Right renal cortex interstitium (tissue), 3 donors: ENCODE measurements at places on chromosomes 11 and 22.

- DNase-seq = no peak
Observed at GRCh38 chr11:63970902-63971301, 3.5 kb upstream of the COX8A start.

GRCh38 chr22:39308614-39309363 is 10.6 kb downstream of the RPL3 start:
- no peak for DNase-seq

DNA sequence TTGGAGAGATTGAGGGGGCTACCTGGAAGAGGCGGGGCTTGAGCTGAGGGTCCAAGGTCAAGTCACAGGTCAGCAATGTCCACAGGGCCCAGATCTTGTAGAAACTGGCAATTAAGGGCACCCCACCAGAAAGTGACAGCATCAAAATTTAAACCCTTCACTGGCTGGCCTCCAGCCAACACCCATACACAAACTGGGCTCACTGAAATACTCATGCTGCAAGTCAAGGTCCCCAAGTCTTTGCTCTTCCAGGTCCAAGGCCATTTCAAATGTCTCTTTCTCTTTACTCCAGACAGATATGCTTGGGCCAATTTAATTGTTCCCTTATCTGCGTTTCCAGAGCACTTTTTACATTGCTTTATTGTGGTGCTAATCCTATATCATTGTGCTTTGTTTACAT is 36.4 kb downstream of the LMO2 start:
- DNase-seq = no peak

- DNase-seq = no peak
Observed at GRCh38 chr22:24140357-24140756, 40.9 kb upstream of the SUSD2 start.

DNA sequence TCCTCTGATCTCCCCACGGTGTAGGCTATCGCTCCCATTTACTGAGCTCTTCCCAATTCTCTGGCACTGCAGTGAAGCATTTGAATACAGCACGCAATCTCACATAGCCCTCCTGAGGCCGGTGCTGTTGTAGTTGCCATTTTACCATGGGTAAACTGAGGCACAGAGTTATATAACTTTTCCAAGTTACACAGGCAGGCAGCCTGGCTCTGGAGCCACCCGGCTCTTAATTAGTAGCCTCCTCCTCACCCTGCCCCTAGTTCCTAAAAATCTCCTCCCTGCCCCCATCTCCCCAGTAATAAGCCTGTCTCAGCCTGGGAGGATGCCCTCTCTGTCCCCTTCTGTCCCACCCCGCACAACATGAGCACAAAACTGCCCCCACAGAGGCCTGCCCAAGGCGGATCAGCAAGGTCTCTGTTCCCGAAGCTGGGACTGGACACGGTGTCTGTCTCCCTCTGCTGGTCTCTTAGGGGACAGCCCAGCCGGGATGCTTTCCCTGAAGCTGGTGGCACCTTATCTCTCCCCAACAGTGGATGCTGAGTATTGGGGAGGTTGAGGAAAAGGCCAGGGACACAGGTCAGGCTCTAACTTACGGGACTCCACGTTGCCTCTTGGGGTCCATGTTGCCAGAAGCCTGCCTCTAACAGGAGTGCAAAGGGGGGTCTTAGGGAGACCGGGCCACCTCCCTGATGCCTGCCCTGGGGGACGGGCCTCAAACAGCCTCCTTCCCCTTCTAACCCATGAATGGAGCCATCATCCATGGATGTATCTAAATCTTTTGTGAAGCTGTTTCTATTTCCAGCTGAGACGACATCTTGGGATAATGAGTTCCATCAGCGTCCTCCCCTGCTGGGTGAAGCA is 9.1 kb upstream of the CLCF1 start:
- DNase-seq = no peak

DNA sequence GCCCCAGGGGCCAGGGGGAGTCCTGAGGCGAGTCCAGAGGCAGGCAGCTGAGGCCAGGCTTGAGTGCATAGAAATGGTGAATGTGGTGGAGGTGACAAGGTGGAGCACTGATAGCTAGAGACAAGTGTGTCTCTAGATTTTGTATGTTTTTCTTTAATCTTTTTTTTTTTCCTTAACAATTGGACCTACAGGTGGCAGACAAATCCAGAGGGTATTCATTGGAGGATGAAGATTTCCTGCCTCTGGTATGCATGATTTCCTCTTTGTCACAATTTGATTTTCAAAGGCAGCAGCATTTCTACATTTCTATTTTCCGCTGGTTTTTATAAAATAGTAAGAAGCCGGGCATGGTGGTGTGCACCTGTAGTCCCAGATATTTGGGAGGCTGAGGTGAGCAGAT is 47.7 kb upstream of the DKK3 start:
- DNase-seq = no peak
